ENCODE measurements at places on chromosomes 6 and 20. TPM values are rescaled to one million over a fixed set of nuclear protein-coding genes. Genes with fewer than 3 reads are reported as not detected.

ZDHHC14 gene
- 19.5 TPM for polyA plus RNA-seq

ECT2L gene
- polyA plus RNA-seq = 0.19 TPM

RIPPLY2 gene
- not detected for polyA plus RNA-seq

CYP24A1 gene
- 3.7 TPM for polyA plus RNA-seq

TINAG gene
- polyA plus RNA-seq = 41.1 TPM

SYTL3 gene
- polyA plus RNA-seq = 3.8 TPM

SIRPB1 gene
- polyA plus RNA-seq = 0.53 TPM

HLA-DRB1 gene
- 71.5 TPM for polyA plus RNA-seq

MTRF1L gene
- polyA plus RNA-seq = 26.3 TPM

PROKR2 gene
- polyA plus RNA-seq = not detected

CST2 gene
- polyA plus RNA-seq = not detected

MEP1A gene
- polyA plus RNA-seq = not detected

DEFB132 gene
- not detected for polyA plus RNA-seq

PKIB gene
- polyA plus RNA-seq = 1.7 TPM

PSORS1C1 gene
- polyA plus RNA-seq = 0.14 TPM

ANKRD66 gene
- not detected for polyA plus RNA-seq

PCSK2 gene
- polyA plus RNA-seq = 0.71 TPM

SEMG2 gene
- polyA plus RNA-seq = not detected

C6orf89 gene
- polyA plus RNA-seq = 49.8 TPM

OLIG3 gene
- not detected for polyA plus RNA-seq

PDYN gene
- polyA plus RNA-seq = 0.23 TPM

MCHR2 gene
- polyA plus RNA-seq = not detected

KHDC1L gene
- polyA plus RNA-seq = not detected

RGL2 gene
- polyA plus RNA-seq = 95.4 TPM

DHX35 gene
- 17.0 TPM for polyA plus RNA-seq

RIPOR3 gene
- 6.5 TPM for polyA plus RNA-seq

GUCA1A gene
- polyA plus RNA-seq = 0.15 TPM
